ENCODE measurements at places on chromosomes 2 and 18. TPM values are rescaled to one million over a fixed set of nuclear protein-coding genes. Genes with fewer than 3 reads are reported as not detected.

DNA sequence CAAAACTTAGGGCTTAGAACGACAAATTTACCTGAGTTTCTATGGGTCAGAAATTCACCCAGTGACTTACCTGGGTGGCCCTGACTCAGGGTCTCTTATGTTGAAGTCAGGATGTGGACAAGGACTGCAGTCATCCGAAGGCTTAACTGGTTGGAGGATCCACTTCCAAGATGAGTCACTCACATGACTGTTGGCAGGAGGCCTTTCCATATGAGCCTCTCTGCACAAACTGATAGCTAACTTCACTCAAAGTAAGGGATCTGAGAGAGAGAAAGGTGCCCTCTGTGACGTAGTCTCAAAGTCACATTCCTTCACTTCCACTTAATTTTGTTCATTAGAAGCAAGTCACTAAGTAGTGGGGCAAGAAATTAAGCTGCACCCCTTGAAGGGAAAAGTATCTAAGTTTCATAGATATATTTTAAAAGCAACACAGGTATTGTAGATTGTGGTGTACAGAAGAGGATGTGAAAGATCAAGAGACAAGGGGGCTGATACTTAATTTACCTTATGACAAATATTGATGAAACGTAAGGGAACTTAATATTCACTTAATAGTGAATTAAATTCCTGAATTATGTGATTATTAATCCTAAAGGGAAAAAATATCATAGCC, 48.4 kb downstream of the TANK start:
- no peak for DNase-seq

- DNase-seq, result peak; percentile 67
Observed at GRCh38 chr18:36448384-36449290, 151.1 kb downstream of the FHOD3 start.

DNA sequence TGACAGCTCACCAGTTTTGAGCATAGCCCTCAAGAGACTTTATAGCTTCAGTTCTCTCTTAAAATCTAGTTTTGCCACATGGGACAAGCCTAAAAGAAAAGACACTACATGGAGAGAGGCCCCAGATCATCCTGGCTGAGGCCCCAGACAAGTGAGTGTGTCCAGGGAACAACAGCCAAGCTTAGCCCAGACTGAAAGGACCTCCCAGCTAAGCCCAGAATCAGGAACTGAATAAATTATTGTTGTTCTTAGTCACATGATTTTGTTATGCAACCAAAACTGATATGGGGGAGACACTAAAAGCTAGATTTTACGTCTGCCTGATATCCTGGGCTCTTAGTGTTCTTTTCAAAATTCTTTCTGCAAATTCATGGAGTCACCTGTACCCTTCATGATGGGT, 29.3 kb upstream of the LBH start:
- DNase-seq, result peak; percentile 63

- no peak for DNase-seq
Observed at GRCh38 chr18:8685141-8685913, 20.0 kb upstream of the MTCL1 start.

DNA sequence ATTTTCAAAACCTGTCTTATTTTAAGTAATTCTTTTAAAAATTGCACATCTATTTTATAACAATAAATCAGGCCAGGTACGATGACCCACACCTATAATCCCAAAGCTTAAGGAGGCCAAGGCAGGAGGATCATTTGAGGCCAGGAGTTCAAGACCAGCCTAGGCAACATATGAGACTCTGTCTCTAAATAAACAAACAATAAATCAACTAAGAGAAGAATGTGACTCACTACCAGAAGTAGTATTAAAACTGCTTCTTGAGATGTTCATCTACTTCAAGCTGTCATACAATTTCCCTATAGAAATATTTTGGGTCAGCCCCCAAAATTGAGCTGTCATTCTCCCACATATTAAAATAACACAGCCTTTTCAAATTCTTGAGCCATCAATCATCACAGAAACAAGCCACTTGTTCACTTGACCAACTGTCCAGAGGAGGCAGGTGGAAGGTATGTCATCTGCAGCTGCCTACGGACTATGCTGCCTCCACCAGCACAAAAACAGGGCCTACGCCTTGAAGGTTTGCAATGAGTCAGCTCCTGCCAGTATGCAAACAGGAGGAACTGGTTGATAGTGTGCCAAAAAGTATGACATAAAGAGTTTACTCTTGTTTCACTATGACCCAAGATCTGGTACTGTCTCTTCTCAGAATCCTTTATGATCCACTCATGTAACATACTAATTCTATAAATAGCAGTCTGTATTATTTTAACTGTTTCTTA, 33.6 kb downstream of the KIDINS220 start:
- peak; percentile 80 for DNase-seq

- DNase-seq, result no peak
Observed at GRCh38 chr2:239040152-239040761, 192.4 kb downstream of the TWIST2 start.

GRCh38 chr2:39731546-39731945, 47.5 kb downstream of the THUMPD2 start:
- DNase-seq, result no peak

DNA sequence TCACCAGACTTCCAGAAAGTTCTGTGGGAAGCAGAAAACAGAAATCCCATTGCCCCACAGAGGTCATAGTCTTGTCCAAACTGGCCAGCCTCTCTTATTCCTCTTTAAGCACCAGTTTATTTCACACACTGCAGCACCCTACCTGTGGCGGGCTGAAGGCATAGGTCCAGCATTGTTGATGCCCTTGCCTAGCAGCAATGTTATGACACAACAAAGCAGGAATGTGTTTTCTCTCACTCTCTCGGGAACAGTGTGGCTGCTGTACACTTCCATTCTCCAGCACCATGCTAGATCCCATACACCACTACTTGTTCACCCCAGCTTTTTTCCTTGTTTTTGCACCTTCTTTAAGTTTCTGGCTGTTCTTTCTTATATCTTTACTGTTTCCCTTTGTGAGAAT, 181.6 kb downstream of the DNAH6 start:
- DNase-seq, result no peak

- no peak for DNase-seq
Observed at GRCh38 chr2:13252615-13253014, 535.9 kb downstream of the TRIB2 start.

DNA sequence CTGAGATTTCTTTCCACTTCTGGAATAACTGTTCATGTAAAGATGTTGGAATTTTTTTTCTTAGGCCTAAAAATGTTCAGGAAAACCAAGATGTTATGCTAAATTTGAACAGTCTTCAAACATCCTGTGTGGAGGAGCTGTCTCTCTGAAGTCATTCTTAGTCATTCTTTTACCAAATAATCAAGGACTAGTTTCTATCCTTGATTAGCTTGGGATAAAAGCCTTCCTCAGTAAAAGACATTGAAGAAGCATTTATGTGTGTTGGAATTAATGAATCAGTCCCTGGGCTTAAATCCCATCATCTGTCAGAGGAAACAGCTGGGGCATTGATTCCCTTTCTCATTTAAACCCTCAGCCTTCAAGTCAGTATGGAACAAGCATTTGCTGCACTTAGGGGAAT, 300.1 kb upstream of the NXPH2 start:
- no peak for DNase-seq

Gene GGCX
- total RNA-seq, result 20.1 TPM

Gene EMILIN1
- total RNA-seq, result 14.3 TPM

Gene GKN2
- not detected for total RNA-seq

All from psoas muscle (tissue), 8 donors.